ENCODE measurements at places on chromosomes 5 and 9.

DNA sequence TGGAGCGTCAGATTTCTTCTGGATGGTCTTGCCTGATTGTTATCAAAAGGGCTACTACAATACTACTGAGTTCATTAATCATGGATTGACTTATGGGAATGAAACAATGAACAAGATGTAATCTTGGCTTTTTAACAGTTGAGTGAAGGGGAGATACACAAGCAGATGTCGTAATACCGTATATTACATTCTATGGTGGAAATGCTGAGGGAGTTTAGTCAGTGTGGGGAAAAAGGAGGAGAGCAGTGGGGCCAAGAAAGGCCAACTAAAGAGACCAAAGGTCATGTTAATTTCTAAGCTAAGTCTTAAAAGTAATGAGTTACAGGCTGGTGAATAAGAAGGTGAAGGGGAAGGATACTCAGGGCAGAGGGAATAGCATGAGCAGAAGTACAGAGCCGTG lies 29.0 kb upstream of the PSAT1 start:
- DNase-seq: no peak

GRCh38 chr5:18219241-18219640 lies 585.0 kb downstream of the TAF11L14 start:
- DNase-seq: no peak

DNA sequence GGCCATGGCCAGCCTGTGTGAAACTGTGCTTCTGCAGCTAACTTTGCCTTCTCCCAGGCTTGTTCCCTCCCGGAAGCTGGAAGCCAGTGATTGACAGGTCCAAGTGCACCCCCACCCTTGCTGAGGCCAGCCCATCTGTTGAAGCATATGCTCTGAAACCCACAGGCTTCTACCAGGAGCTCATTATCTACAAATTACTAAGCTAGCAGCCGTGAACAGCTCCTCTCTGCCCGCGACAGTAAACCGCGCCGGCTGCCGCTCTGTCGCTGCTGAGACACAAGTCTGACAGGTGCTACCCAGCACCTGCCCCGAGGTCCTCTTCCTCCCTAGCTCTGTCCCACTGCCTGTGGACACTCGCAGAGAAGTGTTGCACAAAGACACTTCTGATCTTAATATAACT lies 490.9 kb downstream of the GADD45G start:
- DNase-seq: peak; percentile 83

GRCh38 chr5:43839218-43839617 lies 236.2 kb downstream of the NNT start:
- DNase-seq: no peak

DNA sequence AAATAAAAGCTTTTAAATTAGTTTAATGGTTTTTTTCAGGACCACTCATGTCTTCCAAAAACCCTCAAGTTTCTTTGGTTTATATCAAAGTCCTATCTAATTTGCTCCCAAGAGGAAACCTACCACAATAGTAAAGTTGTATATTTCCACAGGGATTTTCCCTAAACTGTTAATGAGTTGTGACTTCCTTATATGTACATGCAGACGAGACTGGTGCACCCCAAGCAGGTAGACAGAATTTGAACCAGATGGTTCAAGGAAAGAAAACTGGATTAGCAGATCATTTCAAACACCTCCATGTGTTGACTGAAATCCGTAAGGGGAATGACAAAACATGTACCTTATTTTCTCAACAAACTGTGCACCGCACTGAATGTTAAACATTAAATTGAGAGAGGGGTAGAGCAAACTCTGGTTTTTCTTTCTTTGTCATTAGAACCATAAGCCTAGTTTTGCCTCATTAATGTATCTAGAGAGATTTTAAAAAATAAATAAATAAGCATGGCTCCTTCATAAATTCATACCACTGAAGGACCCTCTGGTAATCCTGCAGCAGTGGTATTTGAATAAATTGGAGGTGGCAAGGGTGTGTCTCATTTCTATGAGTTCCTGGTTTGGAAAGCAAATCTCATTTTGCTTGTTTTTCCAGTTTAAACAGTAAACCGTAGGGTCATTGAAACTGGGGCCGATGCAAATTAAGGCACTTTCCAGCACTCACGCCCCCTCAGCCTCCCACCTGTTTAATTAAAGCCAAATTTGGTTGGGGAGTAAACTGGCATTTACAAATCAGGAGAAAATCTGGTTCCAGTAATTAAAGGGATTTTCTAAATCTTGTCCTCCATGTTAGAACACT lies 51.1 kb downstream of the ENC1 start:
- no peak for DNase-seq

- peak; percentile 37 for DNase-seq
Observed at GRCh38 chr9:83526901-83527300, 11.3 kb downstream of the FRMD3 start.

DNA sequence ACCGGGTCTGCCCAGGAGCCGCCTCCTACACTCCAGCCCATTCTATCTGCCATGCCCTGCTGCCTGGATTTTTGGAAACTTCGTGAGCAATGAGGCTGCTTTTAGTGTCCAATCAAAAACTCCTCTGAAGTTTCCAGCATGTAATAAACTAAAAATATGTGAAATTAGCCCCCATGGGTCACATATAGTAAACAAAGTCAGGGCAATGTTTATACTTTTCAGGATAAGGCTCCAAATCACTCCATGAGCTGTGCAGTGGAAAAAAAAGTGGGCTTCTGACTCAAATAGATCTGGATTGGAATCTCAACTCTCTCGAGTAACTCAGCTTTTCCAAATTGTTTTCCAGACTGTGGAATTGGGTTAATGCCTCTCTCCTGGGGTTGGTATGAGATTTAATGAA lies 68.2 kb downstream of the PIK3R1 start:
- no peak for DNase-seq

GRCh38 chr5:56154732-56155484 lies 78.2 kb downstream of the ANKRD55 start:
- no peak for DNase-seq

DNA sequence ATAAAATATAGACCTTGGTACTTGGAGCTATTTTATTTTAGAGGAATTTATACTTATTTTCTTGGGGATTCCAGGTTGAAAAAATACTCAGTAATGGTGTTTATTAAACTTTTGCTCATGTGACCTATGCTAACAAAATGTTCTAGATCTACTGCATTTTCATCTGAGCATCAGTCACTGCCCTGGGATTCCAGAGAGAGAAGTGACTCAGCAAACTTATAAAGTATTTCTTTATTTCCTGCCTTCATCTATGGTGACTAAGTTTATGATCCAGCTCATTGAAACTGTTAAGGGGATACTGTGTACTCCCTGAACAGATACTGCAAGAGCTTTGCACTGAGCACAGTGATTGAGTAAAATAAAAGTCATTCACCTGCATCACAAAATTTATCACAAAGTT lies 298.5 kb upstream of the CDH18 start:
- DNase-seq: no peak

GRCh38 chr9:99824378-99825171 lies 2.9 kb downstream of the NR4A3 start:
- peak; percentile 57 for DNase-seq

- no peak for DNase-seq
Observed at GRCh38 chr5:159854916-159855315, 61.4 kb upstream of the ADRA1B start.

DNA sequence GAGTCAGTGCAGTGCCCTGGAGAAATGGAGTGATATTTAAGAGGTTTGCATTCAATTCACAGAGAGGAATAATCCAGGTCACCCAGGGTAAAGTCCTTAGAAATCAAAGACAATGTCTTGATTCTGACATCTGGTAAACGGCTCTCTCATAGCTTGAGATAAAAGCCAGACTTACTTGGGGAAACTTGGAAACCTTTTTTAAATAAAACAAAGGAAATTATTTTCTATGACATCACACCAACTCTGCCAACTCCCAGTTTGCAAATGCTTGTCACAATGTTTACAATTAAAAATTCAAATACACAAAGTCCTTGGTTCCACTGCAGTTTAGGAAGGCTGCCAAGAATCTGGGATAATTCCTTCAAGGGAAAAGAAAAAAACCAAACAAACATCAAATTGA lies 255.1 kb upstream of the NREP start:
- no peak for DNase-seq

- DNase-seq: no peak
Observed at GRCh38 chr5:2253040-2253975, 370.6 kb upstream of the IRX4 start.

DNA sequence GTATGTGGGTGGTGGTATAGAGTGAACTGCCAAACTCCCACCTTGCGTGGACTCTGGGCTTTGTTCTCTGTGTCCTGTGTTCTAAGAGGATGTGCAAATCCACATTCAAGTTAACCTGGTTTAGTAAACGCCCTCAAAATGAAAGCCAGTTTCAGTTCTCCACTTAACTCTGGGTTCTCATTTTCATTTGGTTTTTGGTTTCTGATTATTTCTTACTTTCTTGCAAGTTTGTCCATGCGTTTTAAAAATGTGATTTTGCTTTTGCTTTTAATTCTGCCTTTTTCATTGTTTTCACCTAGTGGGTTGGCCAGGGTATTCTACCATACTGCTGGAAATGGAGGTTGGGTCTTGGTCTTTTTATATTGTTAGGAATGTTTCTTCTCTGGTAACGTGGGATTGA lies 38.2 kb downstream of the GALNT10 start:
- no peak for DNase-seq
